Stimulated activated CD4-positive, alpha-beta T cell treated with anti-CD3 and anti-CD28 coated beads, Interleukin-2, amount 100 ng/mL, for 24 hours (primary cell): ENCODE measurements at places on chromosomes 6 and 20.

DNA sequence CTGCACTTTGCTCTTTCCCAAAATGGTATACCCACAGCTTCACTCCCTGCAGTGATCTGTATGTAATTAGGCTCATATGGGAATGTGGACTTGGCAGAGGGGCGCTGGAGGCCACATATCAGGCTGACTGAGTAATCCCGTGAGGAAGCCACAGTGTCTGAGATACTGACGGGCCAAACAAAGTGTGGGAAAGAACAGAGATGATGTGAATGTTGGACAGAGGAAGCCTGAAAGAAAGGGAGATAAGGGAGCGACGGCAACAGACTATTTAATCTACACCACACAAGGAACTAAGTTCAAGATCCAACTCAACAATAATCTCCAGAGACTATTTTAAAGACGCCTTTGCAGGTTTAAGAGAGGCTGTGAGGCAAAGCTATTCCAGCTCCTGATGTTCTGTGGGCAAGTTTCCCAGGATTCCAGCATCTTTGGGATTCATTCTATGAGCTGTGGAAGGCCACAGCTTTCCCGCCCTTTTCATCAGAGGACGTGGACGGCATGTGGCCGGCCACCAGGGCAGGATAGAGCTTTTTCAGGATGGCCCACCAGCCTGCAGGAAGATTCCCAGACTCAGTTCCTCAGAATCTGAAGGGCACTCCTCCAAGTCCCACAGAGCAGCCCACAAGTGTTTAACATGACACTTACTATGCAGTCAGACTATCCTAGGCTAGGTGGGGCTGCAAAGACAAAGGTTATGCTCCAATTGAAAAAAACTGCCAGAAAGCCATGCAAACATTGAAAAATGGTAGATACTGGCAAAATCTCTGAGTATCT is 237.5 kb downstream of the ATXN1 start:
- no peak for DNase-seq

DNA sequence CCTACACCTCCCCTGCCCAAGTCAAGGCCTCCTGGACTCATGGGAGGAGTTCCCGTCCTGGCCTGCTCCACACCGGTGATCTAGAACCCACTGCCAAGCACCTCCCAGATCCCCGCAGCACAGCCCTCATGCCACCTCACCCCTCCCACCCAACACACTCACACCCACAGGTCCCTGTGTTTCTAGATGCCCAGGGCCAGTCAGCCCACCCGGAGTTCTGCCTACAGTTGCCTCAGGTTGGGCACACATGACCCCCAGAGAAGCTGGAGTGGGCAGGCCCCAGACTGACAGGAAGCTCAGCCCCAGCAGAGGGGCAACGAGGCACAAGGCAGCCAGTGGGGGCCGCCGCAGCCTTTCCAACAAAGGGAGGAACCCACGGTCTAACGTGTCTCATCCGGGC is 29.6 kb downstream of the RRBP1 start:
- no peak for DNase-seq

DNA sequence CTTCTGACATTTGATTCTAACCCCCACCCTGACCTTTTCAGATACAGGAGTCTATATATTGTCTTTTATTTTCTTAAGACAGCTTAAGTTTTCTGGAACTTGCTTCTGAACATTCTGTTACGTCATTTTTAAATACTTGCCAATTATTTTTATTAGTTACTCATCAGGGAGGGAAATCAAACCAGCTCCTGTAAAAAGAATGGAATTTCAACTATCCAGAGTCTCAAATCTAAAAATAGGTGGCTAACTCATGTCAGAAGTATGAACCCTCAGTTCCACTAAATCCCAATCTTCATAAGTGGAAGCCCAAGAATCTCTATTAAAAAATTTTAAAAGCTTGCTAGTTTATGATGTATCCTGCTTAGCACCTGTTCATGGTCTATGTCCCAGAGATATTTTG is 900.0 kb downstream of the KIF16B start:
- no peak for DNase-seq

- DNase-seq: no peak
Observed at GRCh38 chr20:33322456-33322855, 39.4 kb downstream of the BPIFB1 start.

GRCh38 chr6:41463062-41463930 is 82.9 kb upstream of the FOXP4 start:
- peak; percentile 40 for DNase-seq

DNA sequence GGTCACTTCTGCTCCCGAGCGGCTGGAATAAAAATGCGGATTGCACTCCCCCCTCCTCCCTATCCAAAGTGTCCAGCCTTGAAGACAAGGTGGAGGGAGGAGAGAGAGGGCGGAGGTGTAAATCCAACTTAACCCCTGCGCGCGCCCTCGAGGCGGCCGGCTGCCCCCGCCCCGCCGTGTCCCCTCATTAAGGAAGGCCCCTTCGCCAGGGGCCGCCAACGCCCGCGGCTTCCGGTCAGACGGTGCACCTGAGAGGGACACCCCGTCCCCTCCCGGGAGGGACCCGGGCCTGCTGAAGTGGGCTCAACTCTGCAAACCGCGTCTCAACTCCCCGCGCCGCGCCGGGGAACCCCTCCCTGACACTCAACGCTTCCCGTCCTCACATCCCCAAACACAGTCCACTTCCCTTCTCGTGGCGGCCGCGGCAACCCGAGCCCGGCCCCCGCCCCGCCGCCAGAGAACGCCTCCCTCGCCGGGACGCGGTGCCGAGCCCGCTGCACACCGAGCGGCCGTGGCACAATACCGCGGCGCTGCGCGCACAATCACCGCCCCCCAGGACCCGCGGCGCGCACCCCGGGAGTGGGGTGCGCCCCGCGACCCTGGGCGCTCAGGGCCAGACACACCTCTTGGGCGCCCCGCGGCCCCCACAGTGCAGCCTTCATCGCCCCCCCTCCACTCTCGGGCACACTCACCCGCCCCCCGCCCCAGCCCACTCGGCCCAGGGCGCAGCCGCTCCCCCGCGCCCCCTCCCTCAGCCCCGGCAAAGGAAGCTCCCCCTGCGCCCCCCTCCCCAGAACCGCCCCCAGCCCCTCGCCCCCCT is 102.5 kb downstream of the NOL4L start:
- DNase-seq: peak; percentile 41

DNA sequence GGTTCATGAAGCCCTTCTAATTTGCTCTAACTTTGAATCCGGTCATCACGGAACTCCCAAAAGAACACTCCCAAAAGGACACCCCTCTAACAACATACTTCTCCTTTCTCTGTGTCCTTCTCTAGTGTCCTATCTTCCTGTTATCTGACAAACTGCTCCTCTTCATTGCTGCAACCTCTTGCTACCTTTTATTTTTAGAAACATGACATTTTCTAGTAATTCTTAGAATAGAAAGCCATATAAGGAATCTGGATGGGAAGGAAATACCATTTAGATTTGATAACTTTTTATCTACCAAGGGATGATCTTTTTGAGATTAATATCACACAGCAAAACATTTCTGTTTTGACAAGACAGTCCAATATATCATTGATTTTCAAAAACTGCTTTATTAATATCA is 63.1 kb downstream of the COL12A1 start:
- no peak for DNase-seq

DNA sequence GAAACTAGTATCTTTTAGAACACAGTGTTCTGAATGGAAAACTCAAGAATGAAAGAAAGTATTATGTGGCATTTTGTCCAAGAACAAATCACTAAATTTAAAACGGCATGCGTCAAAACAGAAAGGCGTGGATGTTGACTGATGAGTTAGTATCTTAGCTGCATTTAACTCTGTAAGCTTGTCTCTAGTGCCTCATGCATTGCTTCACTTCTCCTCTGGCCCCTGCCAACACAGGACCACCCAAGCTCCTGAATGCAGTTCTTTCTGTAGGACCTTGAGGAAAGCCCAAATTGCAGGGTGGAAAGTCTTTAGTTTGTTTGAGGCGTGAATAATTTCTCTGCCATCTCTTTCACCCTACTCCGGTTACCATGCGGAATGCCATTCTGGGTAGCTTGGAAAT is 632.2 kb downstream of the COL12A1 start:
- DNase-seq: no peak

DNA sequence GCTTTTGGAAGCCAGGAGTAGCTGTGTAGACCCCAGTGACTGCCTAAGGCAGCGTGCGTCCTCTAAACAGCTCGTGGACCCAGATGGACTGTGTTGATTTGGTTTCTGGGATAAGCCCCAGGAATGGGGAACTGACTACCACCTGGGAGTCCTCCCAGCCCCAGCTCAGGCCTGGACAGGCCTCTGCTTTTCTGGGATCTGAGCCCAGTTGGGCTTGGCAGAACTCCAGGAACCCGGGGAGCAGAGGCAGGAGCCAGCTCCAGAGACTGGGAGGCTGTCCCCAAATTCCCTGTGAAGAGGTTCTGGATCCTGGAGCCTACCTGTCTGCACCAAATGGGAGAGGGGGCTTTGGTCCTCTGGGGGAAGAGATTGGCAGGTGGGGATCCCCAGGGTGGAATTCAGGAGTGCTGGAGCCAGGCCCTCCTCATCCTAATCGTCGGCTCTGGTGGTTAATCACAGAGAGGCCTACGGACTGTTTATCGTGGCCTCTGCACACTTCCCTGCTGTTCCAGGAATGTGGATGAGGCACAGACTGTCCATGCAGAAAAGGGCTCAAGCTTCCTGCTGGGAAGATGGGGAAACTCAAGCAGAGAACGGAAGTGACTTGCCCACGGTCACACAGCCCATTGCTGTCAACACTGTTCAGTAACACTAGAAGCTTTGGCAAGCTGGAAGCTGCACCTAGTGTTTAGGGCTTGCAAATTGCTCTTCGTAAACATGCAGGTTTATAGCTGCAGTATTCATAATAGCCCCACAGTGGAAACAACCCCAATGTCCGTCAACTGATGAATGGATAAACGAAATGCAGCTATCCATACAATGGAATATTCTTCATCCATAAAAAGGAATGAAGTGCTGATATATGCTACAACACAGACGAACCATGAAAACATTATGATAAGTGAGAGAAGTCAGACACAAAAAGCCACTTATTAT is 100.6 kb downstream of the KCNB1 start:
- DNase-seq: no peak

DNA sequence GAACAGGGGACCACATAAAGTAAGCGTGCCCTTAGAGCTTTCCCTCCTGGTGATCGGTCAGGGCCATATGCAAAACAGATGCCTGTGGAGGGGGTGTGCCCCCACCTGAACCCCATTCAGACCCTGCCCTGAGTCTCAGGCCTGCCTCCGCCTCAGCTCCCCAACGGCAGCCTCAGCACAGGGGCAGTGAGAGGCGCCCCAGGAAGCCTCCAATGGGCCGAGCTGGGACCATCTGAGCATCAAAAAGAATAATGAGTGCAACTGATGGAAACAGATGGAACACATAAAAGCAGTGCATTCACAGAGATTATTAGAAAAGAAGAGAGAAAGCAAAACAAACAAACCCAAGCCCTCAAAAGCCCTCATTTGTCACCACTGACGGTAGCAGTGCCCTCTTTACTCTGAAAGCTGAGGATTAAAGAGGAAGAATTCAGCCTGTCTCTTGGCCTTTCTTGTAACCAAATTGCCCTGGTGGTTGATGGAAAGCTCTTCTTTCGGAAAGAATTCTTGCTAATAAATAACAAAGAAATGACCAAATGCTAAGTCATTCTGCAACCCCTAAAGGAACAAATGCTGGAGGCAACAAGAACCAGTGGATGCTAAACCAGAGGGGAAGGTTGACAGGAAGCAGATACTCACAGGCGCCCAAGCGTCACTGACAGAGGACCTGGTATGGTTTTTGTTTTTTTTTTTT is 6.8 kb downstream of the ADISSP start:
- DNase-seq: no peak

DNA sequence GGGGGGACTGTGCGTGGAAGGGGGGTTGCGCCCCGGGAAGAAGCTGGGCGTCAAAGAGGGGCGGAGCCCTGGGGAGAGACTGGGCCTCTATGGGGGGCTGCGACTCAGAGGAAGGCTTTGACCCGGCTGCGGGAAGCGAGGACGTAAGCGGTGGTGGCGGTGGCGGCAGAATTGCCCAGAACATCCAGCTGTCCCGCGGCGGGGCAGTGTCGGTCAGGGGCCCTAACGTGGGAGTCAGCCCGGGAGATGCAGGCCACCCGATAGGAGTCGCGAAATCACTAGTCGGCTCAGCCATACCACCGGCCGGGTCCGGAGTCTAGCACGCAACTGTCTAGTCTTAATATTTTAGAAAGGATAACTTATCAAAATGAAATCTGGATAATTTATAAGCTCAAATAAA is 387.6 kb upstream of the EYS start:
- no peak for DNase-seq

DNA sequence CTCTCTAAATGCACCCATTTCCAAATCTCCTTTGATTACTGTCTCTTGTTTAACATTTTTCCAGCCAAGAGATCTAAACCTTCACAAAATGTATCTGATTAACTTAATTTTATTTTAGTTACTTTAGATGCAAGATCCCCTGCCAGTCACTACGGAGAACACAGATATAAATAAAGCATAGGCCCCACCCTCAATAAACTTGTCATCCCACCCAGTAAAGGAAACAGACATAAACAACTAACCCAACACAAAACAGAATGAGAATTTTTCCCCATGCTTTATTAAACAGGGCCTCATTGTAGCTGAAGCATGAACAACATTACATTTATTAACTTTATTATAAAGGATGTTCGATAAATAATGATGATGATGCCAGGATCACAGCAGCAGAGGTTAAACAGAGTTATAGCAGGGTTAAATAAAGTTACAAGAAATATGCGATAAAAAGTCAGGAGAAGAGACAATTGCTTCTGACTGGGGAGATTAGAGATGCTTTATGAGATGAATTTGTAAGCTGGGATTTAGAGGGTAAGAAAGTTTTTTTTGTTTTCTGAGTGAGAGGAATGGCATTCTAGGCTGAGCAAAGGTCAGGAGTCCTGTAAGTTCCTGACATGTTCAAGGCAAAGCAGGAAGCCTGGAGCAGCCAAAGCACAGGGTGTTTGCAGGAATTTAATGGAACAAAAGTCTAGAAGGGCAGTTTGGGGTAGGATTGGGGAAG is 41.1 kb downstream of the TFAP2A start:
- DNase-seq: no peak

DNA sequence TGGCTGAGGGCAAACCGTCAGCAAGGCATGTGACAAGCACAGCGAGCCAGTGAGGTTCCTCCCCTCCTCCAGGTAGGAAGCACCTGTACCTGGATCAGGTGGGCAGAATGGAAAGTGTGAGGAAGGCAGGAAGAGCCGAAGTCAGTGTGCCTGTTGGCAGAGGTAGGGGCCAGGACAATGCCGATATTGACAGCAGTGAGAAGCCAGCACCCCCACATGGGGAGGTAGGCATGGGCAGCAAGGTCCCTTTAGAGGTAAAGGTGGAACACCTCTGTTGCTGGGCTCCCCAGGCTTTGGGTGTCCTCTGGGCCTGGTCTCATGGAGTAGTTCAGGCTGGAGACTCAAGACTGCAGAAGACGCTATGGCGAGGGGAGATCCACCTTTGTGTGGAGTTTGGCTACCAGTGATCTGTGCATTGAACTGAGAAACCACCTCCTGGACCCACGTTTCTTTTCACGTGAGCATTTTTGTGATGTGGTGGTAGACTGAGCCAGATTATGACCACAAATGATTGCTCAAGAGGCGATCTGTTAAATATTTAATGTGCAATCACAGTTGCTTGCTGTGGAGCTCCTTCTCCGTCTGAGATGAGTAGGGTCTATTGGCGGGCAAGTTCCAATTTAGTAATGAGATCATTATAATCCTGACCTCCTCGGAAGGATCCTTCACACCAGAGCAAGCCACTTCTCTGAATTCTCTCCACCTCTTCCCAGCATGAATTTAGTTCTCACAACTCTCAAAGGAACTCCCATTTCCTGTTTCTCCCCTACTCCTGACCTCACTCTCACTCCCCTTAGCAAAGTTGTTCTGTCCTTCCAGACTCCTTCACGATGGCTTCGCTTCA is 174.8 kb downstream of the CDH26 start:
- no peak for DNase-seq
